ENCODE measurements at places on chromosomes 4 and X.

DNA sequence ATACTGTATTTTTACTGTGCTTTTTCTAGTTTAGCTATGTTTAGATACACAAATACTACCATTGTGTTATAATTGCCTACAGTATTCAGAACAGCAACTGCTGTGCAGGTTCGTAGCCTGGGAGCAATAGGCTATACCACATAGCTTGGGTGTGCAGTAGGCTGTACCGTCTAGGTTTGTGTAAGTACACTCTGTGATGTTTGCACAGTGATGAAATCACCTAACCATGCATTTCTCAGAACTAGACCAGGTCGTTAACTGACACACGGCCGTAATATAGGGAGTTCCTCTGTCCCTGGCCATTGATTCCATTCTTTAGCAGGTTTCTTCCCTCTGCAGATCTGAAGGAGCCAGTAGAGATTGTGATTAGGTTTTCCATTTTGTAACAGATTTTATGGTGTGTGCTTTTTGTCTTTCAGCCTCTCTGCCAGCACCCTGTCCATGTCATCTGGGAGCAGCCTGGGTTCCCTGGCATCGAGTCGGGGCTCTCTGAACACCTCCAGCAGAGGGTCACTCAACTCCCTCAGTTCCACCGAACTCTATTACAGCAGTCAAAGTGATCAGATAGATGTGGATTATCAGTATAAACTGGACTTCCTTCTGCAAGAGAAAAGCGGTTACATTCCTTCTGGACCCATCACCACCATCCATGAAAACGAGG is 59.5 kb downstream of the CLDN22 start:
- no peak for DNase-seq

DNA sequence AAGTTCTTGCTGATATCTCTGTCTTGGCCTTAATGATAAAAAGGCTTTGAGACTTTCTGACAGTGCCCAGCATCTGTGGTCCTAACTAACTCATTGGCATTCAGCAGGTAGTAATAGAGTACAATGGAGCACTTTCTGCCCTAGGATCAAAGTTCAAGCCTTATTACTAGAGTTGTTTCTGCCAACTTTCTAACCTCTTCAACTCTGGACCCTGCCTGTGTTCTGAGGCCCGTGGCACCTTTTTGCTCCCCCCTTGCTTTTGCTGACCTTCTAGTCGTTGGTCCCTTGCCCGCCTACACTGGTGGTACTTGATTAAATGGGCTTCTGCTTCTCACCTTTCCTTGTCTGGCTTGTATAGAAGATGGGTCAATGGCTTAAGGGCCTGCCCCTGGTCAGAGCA is 126.3 kb downstream of the PPARGC1A start:
- DNase-seq = no peak

- peak; percentile 78 for DNase-seq
These were observed 84.2 kb downstream of the BCOR start for GRCh38 chrX:40013266-40014195.

GRCh38 chrX:15242899-15243555 is 26.9 kb downstream of the ASB9 start:
- DNase-seq = no peak

DNA sequence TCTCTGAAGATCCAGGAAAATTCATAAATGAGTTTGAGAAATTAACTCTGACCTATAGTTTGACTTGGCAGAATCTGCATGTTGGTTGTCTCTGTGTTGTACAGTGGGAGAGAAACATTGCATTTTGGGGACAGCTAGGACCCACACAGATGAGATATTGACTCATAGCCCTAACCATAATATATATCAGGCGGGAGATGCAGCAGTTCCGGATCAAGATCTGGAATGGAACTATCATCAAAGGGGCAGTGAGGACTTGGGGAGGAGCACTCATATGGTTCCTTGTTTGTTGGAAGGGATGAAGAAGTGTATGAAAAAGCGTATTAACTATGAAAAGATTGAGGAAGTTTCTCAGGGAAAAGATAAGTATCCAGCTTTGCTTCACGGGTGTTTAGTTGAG is 14.0 kb downstream of the CXCL2 start:
- DNase-seq = no peak

DNA sequence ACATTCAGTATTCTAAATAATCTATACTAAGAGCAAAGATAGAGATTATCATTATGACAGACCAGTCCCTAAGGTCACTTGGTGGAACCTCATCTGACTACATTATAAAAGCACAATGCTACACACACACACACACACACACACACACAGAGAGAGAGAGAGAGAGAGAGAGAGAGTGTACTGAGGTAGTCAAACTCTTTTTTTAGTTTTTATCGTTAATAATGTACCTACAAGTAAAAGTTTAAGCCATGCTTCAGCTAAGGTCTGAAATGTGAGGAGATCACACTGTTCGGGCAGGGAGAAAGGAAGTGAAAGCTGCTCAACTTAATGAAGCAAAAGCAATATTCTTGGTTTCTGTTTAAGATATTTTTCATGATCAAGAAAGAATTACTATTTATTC is 75.8 kb upstream of the CCDC160 start:
- no peak for DNase-seq
